Fibroblast of the aortic adventitia (primary cell): ENCODE measurements at places on chromosomes 5 and 9.

DNA sequence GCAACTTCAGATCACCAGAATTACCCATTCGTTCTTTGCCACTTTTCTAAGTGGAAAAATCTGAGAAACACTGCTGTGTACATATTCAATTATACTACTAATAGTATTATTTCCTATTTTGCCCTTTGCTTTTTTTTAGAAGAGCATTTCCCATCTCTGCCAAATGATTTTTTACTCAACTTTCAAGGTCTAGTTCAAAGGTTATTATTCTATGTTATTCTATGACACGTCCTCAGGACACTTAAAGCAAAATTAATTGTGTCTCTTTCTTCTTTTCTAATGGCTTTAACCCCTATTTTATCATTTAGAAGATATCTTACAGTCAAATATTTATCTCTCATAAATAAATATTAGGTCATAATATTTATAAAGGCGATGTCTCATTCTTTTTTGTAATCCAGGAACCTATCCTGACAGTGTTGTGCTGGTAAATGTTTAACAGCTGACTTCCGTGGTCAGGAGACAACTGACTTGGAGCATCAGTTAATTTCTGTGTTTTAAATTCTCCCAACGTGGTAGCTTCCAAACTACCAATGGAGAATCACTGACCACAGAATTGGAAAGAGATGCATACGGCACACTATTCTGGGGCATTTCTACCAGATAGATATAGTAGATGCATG, 375.2 kb downstream of the ARRDC3 start:
- DNase-seq: no peak

DNA sequence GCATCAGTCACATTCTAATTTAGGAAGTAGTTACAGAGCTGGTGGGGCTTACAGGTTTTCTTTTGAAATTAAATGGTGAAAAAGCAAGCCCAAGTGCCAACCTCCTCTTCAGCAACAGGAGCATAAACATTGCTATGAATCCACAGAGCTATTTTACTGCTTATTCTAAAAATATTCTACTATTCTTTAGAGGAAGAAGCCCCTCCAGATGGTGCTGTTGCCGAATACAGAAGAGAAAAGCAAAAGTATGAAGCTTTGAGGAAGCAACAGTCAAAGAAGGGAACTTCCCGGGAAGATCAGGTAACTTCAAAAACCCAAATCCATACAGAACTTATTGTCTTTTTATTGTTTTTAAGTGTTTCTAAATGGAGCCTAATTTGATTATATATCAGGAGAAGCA, 202.8 kb downstream of the CWC27 start:
- DNase-seq: peak; percentile 64

GRCh38 chr5:180540050-180540694, 46.0 kb downstream of the CNOT6 start:
- no peak for DNase-seq

- DNase-seq: no peak
Measured at GRCh38 chr9:129185991-129186390, 7.9 kb upstream of the IER5L start.

GRCh38 chr9:134640506-134641172, 964 bp upstream of the COL5A1 start:
- DNase-seq: peak; percentile 33

- DNase-seq: no peak
Measured at GRCh38 chr5:149170299-149170698, 29.0 kb downstream of the ABLIM3 start.

GRCh38 chr5:67059744-67060490, 136.7 kb downstream of the CD180 start:
- peak; percentile 55 for DNase-seq

GRCh38 chr5:147809830-147810666, 21.4 kb downstream of the SPINK1 start:
- peak; percentile 2 for DNase-seq

DNA sequence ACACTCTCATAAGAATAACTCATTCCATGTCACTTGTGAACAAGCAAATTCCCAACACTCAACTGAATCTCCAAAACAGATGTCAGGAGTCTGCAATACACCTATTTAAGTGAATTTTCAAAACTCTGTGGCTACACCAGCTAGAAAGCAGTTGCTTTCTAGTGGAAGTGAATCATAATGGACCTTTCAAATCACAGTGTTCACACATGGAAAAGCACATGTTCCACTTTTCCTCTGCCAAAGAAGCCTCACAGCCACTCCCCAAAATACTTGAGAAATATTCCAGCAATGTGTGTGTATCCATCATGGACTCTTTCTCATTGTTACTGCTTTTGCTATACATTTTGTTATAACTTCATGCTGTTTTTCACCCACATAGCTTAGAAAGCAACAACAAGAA, 17.4 kb downstream of the MARCHF3 start:
- DNase-seq: peak; percentile 74

DNA sequence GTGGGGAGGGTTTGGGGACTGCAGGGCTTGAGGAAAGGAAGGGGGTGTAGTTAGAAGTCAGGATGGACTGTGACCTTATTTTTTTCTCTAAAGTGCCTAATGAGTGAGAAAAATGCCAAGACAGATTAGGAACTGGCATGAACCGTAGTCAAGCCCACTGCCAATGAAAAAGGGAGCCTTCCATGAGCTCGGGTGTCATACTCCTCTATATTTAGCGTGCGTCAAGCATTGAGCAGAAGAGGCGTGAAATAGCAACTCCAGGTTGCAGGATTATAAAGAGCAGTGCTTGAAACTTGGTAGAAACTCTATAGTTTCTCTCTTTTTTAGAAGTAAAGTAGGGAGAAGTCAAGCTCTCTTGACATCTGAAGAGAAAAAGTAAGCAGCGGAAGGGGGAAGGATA, 1.8 kb downstream of the SGCD start:
- DNase-seq: no peak

- no peak for DNase-seq
Measured at GRCh38 chr9:13322828-13323550, 43.5 kb upstream of the MPDZ start.

- DNase-seq: no peak
Measured at GRCh38 chr9:135963338-135963737, 2.2 kb upstream of the UBAC1 start.

- DNase-seq: no peak
Measured at GRCh38 chr9:94949370-94949769, 222.9 kb downstream of the AOPEP start.

- DNase-seq: no peak
Measured at GRCh38 chr9:130156672-130157071, 15.5 kb upstream of the NCS1 start.

- no peak for DNase-seq
Measured at GRCh38 chr5:36685631-36686288, 79.4 kb downstream of the SLC1A3 start.

- no peak for DNase-seq
Measured at GRCh38 chr5:74109344-74109743, 483.3 kb downstream of the ARHGEF28 start.

GRCh38 chr5:90056911-90057705, 352.4 kb downstream of the CETN3 start:
- DNase-seq: no peak

GRCh38 chr9:92324889-92325268, 271 bp downstream of the NOL8 start:
- no peak for DNase-seq

- no peak for DNase-seq
Measured at GRCh38 chr5:77798456-77798855, 22.3 kb upstream of the TBCA start.

GRCh38 chr9:128986671-128987070, 39.2 kb downstream of the NUP188 start:
- DNase-seq: no peak

- DNase-seq: no peak
Measured at GRCh38 chr5:78628270-78628992, 20.1 kb downstream of the LHFPL2 start.

DNA sequence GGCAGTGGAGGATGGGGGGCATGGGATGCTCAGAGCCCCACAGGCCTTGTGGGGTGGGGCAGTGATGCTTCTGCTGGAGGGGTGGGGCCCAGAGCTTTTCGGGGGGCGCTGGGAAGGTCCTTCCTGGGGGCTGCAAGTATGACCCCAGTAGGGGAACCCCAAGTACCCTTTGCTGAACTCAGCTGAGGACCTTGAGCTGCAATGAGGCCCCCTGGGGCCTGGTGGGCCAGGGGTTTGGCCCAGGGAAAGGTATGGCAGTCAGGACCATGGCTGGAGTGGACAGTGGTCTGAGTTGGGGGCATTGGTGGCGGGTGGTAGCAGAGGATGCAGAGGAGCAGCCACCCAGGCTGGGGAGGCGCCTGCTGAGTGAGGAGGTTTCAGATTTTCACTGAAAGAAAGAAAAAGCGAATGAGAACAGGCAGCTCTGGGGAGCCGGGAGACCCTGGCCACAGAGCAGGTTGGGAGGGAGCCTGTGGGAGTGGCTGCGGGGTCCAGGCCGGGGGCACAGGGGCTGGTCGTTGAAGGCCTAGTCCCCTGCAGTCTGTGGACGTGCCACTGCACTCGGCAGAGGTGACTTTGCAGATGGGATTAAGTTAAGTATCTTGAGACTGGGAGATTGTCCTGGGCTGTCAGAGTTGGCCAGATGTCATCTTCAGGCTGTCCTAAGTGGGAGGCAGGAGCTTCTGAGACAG, 19.2 kb downstream of the WNK2 start:
- DNase-seq: no peak

GRCh38 chr9:33264003-33264472, 470 bp downstream of the BAG1 start:
- no peak for DNase-seq

- peak; percentile 28 for DNase-seq
Measured at GRCh38 chr9:76619640-76620039, 144.6 kb upstream of the PCA3 start.

DNA sequence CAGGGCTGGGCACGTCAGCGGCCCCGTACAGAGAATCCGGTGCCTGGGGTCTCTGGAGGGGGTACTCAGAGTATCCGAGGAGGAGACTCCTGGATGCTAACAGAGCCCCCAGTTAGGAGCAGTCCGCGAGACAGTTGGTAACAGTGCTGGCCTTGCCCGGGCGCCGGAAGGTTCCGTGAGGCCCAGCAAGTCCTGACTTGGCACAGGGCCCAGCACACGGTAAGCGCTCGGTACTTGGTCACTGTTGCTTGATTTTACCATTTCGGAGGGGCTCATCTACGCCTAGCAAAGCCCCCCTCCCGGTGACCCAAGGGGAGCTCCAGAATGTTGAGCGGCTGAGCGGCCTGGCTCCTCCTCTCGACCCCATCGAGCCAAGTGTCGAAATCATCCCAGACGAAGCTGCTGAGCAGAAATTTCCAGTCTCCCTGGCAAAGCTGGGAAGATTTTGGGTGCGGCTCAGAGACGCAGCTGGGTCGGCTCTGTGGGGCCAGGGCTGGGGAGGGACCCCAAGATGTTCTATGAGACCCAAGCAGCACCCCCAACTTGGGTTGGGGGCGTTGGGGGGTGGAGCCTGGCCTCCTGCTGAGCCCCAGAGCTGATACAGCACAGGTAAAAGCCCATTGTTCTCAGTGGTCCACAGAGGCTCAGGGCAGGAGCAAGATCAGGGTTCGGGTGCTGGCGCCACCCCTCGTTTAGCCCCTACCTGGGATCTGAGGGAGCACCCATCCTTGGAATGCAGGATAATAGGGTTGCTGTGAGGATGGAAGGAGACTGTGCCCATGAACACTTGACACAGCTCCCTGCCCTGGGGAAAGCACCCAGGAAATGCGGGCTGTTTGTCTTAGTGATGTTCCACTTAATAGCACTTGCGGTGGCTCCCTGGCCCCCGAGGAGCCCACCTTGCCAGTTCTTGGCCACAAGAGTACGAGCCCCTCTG, 137.2 kb downstream of the C9orf50 start:
- peak; percentile 97 for DNase-seq

DNA sequence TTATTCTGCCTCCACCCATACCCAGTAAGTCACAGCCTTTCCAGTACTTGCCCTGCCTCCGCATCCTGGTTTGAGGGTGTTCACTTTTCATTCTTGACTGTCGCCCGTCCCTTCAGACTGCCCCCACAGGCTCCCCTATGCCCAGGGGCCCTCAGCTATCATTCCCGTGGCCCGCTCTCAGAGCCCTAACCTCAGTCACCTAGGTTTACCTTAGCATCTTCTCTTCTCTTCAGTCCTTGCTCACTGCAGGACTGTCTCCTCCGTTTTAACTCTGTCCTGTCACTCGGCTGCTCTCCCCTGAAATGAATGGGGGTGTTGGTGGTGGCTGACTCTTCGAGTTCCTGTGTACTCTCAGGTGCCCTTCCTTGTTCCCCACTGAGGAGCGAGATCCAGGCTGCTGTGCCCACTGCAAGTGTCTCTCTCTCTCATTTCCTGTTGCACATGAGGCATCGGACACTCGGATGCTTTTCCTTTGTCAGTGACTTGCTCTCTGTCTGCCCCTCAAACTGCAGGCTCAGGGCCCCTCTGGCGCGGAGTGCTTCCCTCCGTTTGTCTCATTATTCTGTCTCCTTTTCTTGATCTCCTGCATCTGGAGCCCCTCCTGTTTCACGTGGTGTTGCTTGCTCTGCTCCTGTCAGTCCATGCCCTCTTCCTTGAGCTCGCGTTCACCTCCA, 89.8 kb downstream of the CACNA1B start:
- no peak for DNase-seq

DNA sequence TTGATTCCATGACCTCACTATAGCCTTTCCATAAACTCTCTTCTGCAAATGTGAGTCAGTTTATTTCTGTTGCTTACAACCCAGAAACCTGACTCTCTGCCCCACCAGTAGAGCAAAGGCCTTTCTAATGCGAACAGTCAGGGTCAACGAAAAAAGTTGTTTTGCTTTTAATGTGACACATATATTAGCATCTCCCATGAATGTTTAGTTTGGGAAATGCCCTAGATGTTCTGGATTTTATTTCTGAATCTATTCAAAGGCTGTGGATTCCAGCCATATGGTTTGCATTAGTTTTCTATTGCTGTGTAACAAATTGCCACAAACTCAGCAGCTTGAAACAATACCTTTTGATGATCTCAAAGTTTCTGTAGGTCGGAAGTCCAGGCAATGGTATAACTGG, 193.5 kb downstream of the GNA14 start:
- DNase-seq: peak; percentile 85
